Activated CD4-positive, alpha-beta T cell treated with anti-CD3 and anti-CD28 coated beads for 48 hours (primary cell): ENCODE measurements at places on chromosomes 4 and X.

- DNase-seq: peak; percentile 9
These were observed 42.0 kb upstream of the PROM1 start for GRCh38 chr4:16125571-16126445.

GRCh38 chr4:24411806-24412205, 172.5 kb downstream of the DHX15 start:
- no peak for DNase-seq

- DNase-seq: no peak
These were observed 430.1 kb downstream of the GABRG1 start for GRCh38 chr4:45693746-45694145.

DNA sequence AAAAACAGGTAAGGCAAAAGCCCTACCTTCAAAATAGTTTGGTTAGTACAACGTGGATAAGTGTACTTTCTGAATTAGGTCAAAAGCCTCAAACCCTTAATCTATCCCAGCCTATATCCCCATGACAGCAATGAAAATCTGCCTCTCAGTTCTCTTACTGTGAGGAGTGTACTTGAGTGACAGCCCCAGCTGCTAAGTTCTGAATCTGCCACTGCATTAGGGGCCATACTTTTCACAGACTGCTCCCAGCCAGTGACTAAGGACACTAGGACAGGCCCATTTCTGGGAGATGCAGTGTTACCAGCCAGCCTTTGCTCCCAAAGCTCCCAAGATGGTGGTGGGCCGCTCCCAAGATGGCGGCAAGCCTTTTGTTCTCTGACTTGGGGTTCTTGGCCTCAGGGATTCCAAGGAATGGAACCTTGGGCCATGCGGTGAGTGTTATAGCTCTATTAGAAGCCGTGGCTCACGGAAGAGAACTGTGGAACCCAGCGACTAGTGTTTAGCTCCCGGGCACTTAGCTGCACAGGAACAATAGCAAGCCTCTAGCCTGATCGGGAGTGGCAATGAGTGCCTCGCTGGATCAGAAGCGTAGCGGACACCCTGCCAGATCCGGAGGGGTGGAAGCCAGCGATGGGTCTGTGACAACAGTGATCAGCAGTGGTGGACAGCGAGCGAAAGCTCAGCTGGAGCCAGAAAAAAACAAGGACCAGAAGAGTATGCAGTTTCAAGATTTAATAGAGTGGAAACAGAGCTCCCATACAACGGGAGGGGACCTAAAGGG, 175.6 kb upstream of the NRK start:
- DNase-seq: no peak

- no peak for DNase-seq
These were observed 490.0 kb downstream of the CENPC start for GRCh38 chr4:67055319-67055718.

GRCh38 chrX:107677501-107677901, 49.2 kb downstream of the PRPS1 start:
- no peak for DNase-seq

DNA sequence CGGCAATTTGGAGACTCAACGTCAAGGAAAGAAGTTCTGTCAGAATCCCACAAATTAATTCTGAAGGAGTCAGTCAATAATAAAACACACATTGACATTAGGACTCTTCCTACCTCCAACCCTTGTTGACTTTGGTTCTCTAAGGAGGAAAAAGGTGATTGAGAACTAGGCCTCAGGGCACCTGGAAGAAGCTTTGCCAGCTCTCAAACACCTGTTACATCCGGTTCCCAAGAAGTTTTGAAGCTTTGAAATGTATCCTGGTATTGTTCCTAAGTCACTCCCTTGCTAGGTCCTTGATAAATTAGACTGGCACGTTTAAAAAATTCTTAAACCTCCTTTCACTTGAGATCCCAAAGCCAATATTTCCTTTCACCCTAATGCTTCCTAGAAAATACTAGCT, 1.7 kb upstream of the CCDC160 start:
- DNase-seq: no peak

GRCh38 chr4:153181700-153182099, 22.5 kb upstream of the TRIM2 start:
- DNase-seq: no peak

DNA sequence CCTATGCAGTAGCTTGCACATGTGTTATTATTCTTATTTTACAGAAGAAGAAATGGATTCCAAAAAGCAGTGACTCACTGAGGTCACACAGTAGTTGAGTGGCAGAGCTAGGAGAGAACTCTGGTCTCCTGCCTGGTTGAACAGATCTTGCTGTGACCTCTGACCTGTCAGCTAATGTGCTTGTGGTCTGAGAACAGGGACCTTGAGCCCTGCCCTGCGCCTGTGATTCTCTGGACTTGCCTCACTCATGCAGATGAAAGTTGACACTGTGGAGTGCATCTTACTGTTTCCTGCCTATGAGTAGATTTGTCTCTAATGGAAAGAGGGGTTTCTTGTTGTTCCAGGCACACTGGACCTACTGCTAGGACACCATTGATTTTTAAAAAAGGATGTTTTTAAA, 32.3 kb downstream of the ETNPPL start:
- no peak for DNase-seq

- peak; percentile 46 for DNase-seq
These were observed 108.0 kb downstream of the ITM2A start for GRCh38 chrX:79259073-79259689.

DNA sequence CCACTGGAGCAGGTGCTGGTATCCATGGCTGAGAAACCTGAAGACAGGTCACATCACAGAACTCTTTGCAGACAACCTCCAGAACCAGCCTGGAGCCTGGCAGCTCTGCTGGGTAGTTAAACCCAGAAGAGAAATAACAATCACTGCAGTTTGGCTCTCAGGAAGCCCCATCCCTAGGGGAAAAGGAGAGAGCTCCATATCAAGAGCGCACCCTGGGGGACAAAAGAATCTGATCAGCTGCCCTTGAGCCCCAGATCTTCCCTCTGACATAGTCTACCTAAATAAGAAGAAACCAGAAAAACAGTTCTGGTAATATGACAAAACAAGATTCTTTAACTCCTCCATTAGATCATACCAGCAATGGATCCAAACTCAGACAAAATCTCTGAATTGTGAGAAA, 823.2 kb upstream of the FRG1 start:
- DNase-seq: no peak

DNA sequence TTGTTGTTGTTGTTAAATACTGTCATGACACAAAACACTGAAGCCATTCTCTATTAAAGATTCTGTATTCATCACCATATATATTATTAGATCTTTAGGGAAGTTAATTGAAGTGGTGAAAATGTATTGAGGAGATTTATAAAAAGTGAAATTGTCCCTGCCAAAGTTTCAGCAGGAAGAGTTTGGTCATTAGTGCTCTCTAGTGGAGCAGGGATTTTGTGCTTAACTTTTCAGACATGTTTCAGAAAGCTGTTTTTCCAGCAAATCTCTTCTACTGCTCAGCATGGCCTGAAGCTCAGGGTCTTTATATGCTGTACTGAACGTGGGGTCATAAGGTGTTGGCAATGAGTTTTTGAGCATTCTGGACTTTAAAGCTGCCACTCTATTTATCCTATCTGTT, 36.7 kb upstream of the CXXC4 start:
- no peak for DNase-seq

DNA sequence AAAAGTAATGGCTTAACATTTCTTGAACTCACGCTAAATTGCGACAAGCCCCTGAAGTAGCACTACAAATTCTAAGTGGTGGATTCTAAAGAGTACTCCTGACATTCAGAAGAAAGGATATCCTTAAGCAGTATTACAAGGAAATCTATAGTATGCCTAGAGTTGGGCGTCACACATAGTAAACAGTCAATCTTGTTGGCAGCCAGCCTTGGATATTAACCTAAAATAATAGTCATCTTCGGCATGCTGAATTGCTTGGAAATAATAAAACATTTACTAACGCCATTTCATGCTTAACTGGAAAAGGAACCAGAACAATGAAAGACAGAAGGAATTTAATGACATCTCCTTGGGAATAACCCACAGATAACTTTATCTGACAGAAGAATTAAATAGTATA, 18.6 kb downstream of the ATP8A1 start:
- no peak for DNase-seq

GRCh38 chr4:25844961-25845712, 17.7 kb downstream of the SEL1L3 start:
- no peak for DNase-seq

DNA sequence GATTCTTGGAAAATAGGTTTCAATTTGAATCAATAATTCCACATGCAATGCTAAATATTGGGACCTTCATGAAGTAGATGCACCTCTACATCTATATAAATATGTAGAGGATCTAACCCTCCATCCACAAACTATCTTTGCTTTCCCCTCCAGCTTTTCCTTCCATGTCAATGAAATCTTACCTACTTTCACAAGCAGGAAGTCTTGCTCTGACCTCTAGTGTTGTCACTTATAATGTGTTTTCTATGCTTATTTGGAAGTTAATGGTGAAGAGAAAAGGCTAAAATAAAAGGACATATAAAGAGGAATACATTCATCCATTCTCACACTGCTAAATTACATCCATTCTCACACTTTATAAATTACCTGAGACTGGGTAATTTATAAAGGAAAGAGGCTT, 472.7 kb upstream of the DIAPH2 start:
- no peak for DNase-seq

- DNase-seq: no peak
These were observed 453.3 kb upstream of the INTU start for GRCh38 chr4:127179256-127180087.

DNA sequence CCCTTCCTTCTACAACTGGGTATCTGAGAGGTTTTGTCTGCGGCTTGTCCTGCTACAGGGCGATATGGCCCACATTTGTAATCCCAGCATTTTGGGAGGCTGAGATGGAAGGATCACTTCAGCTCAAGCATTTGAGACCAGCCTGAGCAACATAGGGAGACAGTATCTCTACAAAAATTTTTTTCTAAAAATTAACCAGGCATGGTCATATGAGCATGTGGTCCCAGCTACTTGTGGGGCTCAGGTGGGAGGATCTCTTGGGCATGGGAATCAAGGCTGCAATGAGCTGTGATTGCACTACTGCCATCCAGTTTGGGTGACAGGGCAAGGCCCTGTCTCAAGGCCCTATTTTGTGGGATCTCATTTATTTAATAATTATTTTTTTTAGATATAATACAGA, 420.6 kb upstream of the PABPC4L start:
- no peak for DNase-seq

GRCh38 chr4:151227172-151227571, 49.8 kb upstream of the PRSS48 start:
- DNase-seq: no peak

DNA sequence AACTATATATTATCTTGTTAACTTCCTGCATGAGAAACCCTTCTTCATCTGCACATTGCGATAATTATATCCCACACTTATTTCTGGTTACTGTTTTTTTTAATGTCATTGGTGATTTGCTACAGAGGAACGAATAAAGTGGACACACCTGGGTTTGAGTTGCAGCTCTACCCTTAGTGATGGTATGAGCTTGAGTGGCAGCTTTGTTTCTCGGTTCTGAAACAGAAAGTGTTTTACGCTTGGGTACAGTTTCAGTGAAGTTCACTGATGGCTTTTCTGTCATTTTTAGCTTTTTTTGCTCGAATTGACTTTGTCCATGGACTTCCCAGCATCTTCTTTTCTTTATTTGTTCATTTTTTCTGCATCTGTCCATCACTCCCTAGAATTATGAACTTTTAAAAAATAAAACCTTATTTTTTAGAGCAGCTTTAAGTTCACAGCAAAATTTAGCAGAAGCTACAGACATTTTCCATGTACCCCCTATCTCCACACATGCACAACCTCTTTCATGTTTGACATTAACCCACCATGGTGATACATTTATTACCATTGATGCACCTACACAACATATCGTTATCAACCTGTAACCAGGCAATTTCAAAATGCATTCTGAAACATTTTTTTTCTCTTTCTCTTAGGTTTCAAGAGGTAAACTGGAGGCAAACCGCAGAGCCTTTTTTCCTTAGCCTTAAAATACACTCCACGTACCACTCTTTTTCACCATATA, 1041.6 kb upstream of the PRKX start:
- DNase-seq: no peak

DNA sequence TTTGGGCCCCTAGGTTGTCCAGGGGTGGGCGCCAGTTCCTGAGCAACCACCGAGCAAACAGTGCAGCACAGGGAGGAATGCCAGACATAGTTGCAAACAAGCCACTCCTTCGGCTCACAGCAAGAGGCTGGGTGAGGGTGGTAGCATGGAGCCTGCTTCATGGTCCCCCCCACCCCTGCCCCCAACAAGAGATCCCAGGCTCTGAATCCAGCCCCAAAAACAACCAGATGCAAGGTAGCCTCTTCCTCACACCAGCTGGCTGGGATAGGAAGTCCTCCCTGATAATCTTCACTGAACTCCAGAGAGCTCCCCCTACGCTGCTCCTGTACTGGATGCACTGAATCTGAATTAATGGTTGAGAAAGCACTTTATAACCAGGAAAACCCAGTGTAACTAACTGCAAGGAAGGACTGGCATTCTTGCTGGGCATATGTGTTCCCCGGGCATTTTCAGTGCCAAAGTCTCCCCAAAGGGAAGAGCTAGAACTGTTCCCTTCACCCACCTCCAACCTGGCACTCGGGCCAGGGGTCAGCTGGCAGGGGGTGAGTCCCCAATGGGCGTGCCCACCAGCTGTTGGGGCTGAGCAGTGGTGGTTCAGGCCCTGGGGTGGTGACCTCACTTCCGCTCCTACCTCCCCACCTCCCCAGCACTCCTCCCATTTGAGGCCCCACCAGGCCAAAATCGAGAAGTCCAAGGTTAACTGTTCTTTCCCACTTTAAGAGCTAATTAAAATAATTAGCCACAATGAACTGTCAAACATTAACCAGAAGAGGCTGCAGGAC, 1.5 kb downstream of the ELF4 start:
- peak; percentile 56 for DNase-seq

GRCh38 chr4:159828687-159829086, 725.8 kb downstream of the RAPGEF2 start:
- no peak for DNase-seq

DNA sequence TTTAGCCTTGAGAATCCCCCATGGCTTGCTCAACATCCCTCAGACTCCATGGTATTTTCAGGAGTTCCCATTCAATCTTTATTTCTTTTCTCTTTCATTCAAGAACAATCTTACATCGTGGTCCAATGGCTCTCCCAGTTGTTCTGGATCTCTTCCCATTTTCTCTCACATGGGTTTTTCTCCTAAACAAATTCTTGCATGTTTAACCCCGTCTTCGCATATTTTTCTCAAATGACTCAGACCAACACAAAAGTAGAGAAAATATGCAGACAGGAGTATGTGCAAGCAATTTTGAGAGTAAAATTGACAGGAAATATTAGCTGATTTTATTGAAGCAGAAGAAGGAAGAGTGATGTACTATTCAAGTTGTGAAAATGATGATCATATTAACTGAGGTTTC, 396.4 kb upstream of the TRAM1L1 start:
- DNase-seq: no peak

DNA sequence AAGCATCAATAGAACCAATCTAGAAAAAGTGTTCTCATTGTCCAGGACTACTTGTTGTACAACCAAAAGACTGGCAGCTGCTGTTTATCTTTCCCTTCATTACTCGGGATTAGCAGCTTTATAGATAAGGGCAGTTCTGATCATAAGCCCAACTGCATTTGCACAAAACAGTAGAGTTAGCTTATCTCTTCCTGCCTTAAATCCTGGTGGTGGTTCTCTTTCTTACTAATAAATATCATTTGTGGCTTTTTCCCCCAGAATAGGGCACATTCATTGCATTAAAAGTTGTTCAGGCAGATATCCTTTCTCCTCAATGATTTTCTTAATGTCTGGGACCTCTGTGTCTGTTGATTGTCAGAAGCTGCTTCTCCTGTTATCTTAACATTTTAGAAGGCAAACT, 20.2 kb upstream of the RRAGB start:
- no peak for DNase-seq

GRCh38 chrX:139820358-139820984, 112.4 kb downstream of the ATP11C start:
- no peak for DNase-seq

- no peak for DNase-seq
These were observed 15.3 kb downstream of the RAB33B start for GRCh38 chr4:139469216-139469615.
